ENCODE measurements at places on chromosomes 7 and 10.

DNA sequence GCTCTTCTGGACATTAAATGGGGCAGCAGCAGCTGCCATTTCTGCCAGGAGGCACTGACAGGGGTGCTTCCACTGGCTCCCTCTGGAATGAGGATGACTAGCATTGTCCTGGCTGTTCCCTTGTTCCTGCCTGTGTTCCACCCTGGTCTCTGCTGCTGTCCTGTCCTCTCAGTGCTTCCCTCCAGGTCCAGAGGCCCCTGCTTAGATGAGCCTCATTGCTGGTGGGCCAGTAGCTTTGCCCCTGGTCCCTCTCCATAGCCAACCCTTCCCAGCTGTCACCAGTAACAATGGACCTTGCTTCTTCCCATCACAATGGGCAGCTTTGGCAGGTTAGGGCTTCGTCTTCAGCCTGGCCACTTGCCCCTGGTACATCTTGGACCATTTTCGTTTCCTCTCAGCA lies 561.1 kb downstream of the TCERG1L start:
- no peak for DNase-seq

GRCh38 chr10:13885238-13885990 lies 298.6 kb downstream of the PRPF18 start:
- no peak for DNase-seq

- DNase-seq: no peak
These were observed 46.2 kb downstream of the ICA1 start for GRCh38 chr7:8215648-8216333.

- DNase-seq: no peak
These were observed 318.9 kb downstream of the AHR start for GRCh38 chr7:17617380-17617779.

- DNase-seq: peak; percentile 72
These were observed 13.3 kb upstream of the CELF2 start for GRCh38 chr10:11004144-11005077.

All from tongue (tissue), 3 donors.